ENCODE measurements at places on chromosomes 2 and 18.

- DNase-seq: no peak
These were observed 487.0 kb downstream of the SUCLG1 start for GRCh38 chr2:83972128-83972527.

GRCh38 chr2:112820343-112820742, 16.2 kb downstream of the IL1B start:
- no peak for DNase-seq

GRCh38 chr18:4605212-4605611, 150.1 kb upstream of the DLGAP1 start:
- no peak for DNase-seq

GRCh38 chr18:55634545-55634944, 46.6 kb upstream of the TCF4 start:
- peak; percentile 45 for DNase-seq

- DNase-seq: no peak
These were observed 34.8 kb upstream of the MGAT5 start for GRCh38 chr2:134218930-134219658.

- no peak for DNase-seq
These were observed 16.3 kb downstream of the DYSF start for GRCh38 chr2:71469403-71470398.

DNA sequence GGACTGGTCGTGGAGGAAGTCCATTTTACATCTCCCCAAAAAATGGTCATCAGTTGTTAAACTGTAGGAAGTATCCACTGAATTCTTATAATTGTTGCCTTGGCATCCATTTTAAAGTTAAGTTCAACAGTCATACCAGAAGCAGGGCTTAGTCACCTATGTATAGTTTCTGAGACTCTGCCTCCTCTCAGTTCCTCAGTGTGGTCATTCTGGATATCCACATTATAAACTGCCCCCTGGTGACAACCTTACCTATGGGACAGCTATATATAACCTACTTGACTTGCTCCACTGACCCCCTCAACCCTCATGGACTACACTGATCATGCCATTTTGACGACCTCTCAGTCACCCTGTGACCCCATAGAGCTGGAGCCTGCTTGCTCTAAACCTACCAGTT, 617.0 kb downstream of the LRP1B start:
- no peak for DNase-seq

DNA sequence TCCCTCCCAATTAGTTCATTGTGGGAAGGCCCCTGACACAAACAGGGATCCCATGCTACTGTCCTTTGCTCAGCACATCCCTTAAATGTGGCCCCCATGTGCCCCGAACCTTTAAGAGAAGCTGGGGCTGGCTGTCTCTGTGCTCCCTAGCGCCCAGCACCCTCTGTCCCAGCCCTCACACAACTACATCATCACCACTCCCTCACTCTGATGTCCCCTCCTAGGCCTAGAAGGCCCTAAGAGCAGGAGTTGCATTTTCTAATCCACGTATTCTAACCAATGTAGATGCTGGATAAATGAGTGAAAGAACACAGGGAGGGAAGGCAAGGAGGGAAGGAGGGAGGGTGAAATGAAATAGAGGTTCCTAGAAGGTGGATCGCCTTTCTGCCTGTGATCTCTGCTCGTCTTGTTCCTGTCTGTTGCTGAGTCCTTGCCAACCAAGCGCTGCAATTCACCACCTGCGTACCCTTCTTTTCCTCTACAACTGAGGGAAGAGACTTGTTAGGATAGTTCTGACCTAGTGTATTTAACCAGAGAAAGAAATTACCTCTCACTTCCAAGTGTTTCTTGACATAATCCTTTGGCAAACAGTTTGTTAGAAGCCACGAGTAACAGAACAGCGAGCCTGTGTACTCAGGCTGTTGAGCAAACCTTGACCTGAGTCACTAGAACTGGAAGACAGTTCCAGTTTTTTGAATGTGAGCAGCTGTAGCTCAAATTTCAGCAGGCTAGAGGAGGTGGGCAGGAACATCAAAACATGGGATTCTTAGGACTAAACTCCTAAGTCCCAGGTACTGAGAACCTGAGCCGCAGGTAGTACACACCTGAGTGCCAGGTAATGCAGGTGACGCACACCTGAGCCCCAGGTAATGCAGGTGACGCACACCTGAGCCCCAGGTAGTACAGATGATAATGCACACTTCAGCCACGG, 181.5 kb upstream of the ID2 start:
- DNase-seq: no peak

Measured in hematopoietic multipotent progenitor cell treated with erythropoietin and hydrocortisone succinate and interleukin-3 and kit ligand, for 6 days (in vitro differentiated cells).